CD4-positive, alpha-beta T cell treated with Interleukin-15 for 1 hour (primary cell): ENCODE measurements at places on chromosomes 6 and 20.

DNA sequence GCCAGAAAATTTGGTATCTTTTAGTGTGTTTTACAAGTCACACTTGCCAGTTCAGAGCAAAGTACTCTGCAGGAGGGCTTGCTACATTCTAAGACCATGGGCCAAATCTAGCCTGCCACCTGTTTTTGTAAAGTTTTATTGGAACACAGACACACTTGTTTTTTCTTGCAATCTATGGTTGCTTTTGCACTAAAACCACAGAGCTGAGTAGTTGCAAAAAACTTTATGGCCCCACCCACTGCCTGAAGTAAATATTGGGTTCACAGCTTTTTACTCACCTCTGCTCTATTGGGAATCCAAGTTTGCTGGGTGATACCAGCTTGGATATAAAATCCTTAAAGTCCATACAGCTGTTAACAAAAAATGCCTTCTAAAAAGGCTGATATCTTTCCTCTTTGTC is 109.0 kb downstream of the ZFP64 start:
- DNase-seq, result no peak

- DNase-seq, result no peak
Observed at GRCh38 chr6:14763616-14764015, 482.3 kb upstream of the JARID2 start.

- no peak for DNase-seq
Observed at GRCh38 chr20:40049854-40050253, 639.2 kb downstream of the MAFB start.

DNA sequence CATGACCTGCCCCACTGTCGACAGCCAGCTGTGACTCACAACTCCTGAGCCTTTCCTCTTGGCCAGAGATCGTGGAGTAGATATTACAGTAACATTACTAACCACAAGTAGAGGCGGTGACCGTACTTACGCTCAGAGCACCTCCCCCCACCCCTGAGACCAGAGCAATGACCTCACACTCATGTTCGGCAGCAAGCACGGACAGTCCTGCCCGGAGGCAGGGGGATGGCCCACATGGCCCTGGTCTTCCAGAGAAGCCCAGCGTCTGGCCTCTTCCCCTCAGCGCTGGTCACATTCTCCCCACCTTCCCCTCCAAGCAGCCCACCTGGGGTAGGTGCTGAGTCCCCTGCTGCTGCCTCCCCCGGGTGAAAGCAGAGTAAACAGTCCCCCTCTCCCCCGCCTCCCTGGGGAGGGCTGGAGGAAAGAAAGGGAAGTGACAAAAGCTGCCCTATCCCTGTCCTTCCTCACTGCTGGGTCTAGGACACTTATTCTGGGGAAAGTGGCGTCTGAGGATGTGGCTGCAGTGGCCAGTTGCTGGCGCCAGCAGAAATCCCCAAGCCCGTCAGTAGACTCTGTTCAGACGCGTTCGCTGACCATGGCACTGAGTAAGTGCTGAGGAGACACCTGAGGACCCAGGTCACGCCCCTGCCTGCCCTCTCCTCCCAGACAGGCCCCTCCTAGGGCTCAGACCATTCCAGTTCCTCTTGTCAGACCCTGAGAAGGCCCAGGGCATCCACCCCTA is 68.5 kb downstream of the MRPL14 start:
- DNase-seq, result peak; percentile 86

DNA sequence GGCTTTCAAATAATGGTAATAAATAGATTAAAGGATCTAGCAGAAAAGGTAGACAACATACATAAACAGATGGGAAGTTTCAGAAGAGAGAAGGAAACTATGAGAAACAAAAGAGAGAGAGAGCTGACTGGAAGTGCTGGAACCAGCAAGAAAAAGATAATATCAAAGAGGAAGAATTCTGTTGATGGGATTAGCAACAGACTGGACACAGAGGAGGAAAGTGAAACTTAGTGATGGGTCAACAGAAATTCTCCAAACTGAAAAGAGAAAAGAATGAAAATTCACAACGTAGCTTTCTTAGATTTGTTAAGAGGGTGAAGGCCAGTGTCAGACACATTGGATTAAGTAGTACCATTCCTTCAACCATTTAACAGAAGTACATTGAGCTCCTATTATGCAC is 48.3 kb upstream of the SIRPA start:
- DNase-seq, result no peak

DNA sequence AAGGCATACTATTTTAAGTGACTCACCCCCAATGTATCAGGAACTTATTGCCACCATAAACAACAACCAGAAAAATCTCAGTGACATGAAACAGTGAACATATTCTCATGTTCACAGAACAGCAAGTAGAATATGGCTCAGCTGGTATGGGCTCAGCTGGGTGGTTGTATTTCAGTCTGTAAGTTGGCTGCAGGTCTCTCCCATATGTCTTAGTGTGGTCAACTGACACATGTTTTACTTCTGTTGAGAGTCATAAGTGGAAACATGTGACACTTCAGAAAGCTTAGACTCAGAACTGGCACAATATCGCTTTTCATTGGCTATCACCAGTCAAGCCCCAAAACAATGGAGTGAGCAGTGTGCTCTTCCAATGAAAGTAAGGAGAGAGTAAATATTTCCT is 574.1 kb downstream of the HAO1 start:
- DNase-seq, result no peak

DNA sequence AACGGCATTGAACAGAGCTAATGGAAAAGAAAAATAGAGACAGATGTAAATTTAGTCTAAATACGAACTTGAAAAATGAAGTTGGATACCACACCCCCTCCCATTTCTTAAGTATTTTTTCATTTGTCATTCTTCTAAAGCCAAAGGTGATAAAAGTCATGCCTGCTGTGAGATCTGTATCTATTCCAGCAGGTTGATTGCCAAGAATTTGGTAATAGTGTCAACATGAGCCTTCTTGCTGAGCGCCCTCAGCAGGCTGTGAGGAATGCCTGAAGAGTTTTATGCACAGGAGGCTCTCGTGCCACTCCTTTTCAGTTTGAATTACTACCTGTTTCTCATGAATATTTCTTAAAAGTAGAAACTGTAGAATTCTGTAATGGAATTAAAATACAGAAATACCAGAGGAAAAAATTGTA is 165.4 kb downstream of the QKI start:
- DNase-seq, result no peak

DNA sequence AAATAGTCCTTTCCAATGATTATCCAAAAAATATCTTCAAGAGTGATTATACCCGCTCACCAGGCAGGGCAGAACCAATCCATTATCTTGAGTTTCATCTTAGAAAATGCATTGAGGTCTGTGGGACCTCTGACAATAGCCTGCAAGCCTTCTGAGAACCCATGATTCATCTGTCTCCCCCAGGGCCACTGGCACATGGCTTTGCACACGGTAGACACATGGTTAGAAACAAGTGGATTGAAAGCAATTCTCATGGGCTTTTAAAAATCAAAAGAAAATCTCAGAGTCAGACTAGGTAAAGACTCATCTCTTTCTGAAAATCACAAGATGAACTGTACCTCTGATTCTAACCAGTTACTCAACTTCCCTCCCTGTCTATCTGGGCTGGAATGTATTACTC is 15.5 kb downstream of the GNAS-AS1 start:
- DNase-seq, result no peak

DNA sequence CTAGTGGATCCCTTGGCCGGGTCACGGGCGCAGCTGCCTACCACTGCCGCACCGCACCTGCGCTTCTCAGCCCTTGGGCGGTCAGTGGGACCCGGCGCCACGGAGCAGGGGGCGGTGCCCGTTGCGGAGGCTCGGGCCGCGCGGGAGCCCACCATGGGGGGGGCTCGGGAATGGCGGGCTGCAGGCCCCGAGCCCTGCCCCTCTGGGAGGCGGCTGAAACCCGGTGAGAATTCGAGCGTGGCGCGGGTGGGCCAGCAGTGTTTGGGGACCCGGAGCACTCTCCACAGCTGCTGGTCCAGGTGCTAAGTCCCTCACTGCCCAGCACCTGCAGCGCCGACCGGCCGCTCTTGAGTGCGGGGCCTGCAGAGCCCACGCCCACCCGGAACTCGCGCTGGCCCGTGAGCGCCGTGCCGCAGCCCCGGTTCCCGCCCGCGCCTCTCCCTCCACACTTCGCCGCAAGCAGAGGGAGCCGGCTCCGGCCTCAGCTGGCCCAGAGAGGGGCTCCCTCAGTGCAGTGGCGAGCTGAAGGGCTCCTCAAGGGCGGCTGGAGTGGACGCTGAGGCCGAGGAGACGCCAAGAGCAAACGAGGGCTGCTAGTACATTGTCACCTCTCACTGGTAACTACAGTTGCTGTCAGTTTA is 120.5 kb upstream of the TMEM170B start:
- DNase-seq, result no peak

DNA sequence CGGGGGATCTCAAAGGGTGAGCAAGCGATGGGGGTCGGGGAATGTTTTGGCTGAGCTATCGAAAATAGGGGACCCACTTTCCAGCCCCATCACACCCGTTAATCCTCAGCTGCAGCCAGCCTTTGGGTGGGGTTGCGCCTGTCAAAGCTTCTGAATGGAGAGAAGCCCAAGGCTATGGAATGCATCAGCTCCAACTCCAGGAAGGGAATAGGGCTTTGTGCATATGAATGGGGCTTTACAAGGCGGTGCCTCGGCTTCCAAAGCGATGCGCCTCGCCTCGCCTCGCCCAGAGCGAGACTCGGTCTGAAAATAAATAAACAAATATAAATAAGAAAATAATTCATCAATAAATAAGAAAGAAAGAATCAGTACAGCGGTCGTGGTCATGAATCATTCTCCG is 751.4 kb upstream of the DEFB115 start:
- no peak for DNase-seq

GRCh38 chr20:62723351-62723750 is 14.7 kb downstream of the NTSR1 start:
- DNase-seq, result no peak

- DNase-seq, result no peak
Observed at GRCh38 chr20:57133926-57134650, 132.4 kb downstream of the BMP7 start.

DNA sequence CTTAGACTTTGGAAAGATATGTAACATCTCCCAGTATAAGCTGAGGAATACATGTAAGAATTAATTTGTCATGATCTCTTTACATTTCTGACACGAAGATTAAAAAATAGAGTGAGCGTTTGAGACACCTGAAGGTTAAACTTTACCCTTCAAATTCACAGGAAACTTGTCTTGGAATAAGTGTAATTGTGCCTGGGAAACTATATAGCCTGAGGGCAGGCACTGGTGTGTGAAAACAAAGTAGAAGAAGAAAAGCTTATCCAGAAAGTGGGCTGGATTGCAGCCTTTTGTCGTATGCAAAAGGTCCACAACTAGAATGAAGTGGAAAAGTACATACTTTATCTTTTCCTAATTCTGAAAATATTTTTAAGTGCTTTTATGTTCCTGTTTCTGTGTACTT is 275.7 kb upstream of the TCF21 start:
- DNase-seq, result no peak

- no peak for DNase-seq
Observed at GRCh38 chr6:36578431-36578830, 15.7 kb upstream of the SRSF3 start.

DNA sequence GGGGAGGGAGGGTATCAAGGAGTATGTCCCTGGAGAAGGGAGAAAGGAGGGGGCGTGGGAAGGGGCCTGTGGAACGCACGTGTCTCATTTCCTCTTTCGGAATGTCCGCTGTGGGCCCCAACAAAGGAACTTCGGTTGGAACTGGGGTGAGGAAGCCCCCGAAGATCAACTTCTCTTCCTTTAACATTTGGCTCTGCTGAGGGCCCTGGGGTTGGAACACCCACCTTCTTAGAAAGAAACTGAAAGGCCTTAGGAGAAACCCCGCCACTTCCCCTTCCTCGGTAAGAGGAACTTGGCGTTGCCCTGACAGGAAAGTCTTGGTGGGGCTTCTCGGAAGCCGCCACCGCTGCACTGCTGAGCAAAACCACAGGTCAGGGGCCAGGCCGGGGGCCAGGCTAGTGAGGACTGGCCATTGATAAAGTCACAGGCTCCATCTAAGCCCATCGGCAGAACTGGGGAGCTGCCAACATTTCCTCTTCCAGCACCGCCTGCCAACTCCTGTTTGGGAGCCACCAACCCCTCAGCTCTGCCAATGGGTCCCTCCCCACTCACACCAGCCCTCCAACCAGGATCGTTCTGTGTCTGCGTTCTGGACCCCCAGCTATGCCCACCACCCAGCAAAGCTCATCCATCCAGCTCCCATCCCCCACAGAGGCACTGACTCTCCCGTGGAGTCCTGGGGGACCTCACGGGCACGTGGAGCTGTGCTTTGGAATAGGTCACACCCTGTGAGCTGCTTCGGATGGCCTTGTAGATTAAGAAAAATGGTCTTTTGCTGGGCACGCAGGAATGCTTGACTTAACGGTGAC is 44.8 kb downstream of the FGD2 start:
- peak; percentile 88 for DNase-seq

GRCh38 chr6:46014511-46015118 is 1.0 kb downstream of the CLIC5 start:
- no peak for DNase-seq

DNA sequence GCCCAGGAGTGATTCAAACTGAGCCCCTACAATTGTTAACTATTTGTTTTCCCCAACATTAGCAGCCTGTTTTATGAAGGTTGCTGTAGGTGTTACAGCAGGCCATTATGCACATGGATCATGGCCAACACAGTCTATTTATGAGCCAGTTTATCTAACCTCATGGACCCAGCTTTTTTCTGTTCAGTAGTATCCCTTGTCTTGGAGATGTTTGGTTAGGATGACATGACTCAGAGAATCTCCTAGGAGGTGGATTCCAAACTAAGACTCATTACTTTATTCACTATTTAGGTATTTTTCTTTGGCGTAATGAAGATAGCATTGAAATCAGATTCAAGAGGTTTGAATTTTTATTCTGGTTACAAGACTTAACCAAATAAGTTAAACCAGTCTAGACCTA is 62.8 kb upstream of the TFB1M start:
- no peak for DNase-seq

DNA sequence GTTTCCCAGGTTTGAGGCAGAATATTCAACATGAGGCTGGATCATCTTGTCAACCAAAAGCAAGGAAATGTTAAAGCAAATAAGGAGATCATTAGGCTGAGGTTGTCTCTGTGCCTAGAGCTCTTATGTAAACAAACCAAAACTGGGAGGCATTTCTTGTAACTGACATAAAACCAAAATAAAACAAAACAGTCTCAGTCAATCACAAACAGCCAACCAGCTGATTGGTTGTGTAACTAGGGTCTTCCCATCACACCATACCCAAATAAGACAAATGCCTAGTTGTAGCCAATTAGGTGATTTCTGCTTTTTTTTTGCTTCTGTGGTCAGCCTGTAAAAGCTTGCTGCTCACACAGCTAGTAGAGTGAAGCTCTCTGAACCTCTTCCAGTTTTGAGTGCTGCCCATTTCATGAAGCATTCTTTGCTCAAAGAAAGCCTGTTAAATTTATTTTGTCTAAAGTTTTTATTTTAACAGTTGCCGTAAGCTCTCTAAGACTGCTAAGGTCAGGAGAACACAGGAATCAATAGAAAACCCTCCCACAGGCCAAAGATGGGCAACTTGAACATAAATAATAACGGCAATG is 8.9 kb upstream of the FITM2 start:
- DNase-seq, result no peak

GRCh38 chr6:39128106-39128505 is 13.1 kb upstream of the SAYSD1 start:
- no peak for DNase-seq

DNA sequence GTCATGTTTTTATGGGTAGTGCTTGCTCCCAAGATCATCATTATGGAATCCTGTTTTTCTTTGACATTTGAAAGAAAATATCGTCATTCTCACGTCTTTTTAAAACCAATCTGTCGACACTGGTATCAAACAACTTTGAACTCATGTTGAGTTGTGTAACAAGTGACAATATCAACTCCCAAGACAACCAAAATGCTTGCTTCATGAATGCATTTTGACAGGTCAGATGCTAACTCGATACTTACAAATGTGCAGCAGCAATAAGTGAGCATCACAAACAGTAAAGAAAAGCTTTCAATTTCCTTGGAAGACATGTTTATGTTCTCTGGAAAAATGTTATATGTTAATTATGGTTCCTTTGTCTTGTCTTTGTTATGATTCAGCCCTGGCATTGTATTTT is 125.9 kb downstream of the EPHA7 start:
- no peak for DNase-seq
